ENCODE measurements at places on chromosomes 5 and 9.

DNA sequence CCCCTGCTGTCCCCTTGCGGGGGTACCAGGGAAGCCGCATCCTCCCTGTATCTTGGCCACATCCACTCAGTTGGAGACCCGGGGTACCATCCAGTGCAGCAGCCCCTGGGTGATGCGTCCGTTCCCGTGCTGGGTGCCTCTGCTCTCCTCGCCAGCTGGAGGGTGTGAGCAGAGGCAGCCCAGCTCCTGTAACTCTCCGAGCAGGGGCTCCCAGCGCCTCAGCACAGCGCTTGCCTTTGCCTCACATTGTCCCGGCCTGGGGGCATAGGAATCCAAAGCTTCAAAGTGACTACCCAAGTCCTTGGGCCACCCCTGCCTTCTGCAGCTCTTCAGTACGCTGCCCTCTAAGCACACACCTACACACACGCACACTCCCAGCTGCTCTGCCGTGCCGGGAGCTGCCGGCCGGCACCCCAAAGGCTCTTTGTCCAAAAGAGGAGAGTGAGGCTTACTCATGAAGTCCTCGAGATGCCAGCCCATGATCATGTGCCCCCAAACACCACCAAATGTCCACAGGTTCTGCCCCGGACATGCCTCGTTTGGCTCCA is 733 bp downstream of the ANGPTL2 start:
- DNase-seq = no peak

- no peak for DNase-seq
These were observed 98.5 kb upstream of the SMARCA2 start for GRCh38 chr9:1916655-1917054.

DNA sequence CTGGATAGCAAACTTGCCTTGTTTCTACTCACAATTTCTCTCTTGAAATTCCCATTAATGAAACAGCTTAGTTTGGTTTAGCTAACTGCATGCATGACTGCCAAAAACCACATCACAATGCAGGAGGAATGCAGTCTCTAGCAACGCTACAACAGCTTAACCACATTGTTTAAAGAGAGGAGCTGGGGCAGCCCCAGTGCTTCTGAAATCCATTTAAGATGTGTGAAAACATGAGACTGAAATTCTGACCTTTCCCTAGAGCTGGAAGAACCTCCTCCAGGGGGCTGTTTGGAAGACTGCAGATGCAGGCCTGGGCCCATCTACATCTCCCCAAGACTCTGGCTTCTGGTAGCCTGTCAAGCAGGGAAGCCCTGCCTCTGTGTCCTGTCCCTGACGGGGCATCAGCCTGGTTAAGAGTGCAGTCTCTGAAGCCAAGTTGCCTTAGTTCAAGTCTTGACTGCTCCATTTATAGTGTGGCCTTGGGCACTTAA is 157.1 kb downstream of the ZNF462 start:
- DNase-seq = no peak

GRCh38 chr9:105242557-105242956 is 1.9 kb upstream of the SLC44A1 start:
- DNase-seq = no peak

GRCh38 chr5:23820765-23821471 is 313.5 kb downstream of the PRDM9 start:
- DNase-seq = no peak

GRCh38 chr5:175778951-175779503 is 92.4 kb upstream of the CPLX2 start:
- DNase-seq = peak; percentile 89

- DNase-seq = no peak
These were observed 84.8 kb downstream of the GTF3C4 start for GRCh38 chr9:132755096-132755495.

DNA sequence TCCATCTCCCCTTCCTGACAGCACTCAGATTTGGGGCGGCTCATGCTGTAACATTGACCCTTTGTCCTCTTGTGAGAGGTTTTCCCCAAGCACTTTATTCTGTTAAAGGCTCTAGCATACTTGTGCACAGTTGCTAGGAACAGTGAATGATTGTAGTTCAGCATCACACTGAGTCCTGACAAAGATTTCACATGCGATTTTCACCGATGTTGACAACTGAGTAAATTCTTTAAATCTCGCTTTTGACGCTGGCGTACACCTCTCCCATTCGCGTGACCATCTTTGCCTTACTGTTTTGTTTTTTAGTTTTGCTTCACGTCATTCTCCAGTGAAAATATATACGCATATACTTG is 780 bp downstream of the CDC37L1 start:
- DNase-seq = no peak

GRCh38 chr9:2262386-2263071 is 247.4 kb downstream of the SMARCA2 start:
- no peak for DNase-seq

GRCh38 chr9:116450378-116451139 is 236.5 kb upstream of the TRIM32 start:
- no peak for DNase-seq

DNA sequence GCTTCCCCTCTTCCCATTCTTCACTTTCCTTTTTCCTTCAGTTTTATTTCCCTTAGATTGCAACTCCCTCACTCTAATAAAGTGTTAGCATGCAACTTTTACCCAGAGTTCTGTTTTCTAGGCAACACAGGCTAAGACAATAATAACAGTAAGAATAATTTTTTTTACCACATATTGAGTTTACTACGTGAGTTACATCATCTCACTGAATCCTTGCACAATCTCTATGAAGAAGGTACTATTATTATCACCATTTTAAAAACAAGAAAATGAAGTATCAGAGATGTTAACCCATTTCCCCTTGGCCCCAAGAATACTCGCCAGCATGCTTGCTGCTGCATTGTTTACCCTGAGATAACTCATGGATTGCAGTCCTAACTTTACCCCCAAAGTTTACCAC is 53.7 kb upstream of the SMIM32 start:
- DNase-seq = no peak

DNA sequence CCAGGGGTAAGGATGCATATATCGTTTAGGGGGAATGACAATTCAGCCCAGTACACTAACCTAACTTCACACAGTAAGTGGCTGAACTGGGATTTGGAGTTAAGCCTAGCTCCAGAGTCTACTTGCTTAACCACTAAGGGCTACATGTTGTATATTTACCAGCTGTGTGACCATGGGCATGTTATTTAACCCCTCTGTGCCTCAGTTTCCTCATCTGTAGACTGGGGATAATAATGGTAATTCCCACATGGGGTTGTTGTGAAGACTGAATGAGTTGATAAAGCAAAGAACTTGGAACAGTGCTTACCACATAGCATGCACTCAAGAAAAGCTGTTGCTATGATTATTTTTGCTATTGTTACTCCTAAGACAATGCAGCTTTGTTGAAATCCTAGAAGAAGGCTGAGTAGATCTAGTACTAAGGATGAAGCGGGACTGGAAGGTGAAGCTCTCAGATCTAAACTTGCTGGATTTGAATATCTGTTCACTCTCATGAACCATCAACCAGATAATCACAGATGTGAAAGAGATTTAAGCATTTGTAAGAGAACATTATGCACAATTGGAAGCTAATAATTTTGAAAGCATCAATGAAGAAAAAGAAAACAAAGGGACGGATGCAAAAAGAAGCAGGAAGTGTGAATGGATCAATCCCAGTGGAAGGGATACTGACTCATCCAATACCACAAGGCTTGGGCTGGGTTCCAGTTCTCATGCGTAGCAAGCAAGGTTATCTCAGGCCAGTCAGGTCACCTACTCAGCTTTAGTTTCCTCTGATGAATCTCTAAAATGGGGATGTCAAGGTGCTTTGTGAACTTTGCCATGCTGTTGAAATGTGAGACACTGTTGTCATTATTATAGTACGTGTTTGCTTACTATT is 78.5 kb upstream of the TBC1D2 start:
- no peak for DNase-seq

DNA sequence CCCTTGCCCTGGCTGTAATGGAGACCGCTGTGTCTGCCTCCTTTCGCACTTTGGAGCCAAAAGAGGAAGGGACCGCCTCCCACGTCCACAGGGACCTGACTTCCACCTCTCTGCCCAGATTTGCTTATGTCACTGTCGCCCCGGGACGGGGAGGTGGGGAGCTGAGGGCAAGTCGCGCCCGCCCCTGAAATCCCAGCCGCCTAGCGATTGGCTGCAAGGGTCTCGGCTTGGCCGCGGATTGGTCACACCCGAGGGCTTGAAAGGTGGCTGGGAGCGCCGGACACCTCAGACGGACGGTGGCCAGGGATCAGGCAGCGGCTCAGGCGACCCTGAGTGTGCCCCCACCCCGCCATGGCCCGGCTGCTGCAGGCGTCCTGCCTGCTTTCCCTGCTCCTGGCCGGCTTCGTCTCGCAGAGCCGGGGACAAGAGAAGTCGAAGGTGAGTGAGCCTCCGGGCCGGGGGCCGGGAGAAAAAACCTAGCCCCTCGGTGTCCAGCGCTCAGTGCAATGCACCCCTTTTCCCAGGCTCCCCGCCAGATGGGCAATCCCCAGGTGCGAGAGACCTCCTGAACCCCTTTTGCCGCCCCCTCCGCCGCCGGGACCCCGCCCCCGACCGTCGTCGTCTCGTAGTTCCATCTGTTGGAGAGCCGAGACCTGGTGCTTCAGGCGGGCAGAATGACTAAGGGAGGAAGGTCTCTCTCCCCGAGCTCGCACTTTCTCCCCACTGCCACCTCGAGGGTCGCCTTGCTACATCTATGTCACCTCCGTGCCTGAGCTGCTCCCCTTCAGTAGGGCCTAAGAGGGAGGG is at the start of gene GPX3:
GPX3 (plus strand) TSS at position 288 of the 807 bp plus-strand sequence; CDS start at position 352, 64 bp downstream.
- no peak for DNase-seq

DNA sequence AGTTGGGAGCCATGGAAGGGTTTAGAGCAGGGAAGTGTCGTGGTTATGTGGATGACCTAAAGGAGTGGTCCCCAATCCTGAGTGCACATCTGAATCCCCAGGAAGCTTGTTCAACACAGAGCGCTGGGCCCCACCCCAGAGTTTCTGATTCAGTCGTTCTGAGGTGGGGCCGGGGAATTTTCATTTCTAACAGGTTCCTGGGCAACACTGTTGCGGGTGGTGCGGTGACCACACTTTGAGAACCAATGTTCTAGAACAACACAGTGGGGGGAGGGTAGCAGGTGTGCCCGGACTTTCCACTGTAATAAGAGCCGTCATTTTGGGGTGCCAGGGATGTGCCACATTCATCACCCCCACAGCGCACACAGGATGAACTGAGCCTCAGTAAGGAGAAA is 39.3 kb downstream of the DUSP1 start:
- DNase-seq = no peak

DNA sequence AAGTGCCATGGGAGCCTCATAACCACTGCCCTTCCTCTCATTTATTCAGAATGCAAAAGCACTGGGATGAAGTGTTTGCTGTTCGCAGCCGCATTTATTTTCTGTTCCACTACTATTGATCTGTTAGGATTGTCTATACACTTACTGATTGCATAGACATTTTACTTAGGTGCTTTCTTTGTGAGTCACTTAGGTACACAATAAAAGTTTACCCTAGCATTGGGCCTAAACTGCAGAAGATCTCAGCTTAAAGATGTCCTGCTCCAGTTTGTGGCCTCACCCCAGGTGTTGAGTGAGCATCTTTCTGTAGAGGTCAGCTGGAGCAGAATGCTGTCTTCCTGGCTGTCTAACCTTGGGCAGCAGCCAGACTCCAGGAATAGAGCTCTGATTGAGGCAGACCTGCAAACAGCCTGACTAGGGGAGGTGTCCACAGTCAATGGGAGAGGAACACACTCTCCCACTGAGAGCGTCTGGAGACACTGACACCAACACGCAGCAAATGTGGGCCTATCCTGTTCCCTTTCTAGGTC is 54.0 kb downstream of the GPR21 start:
- no peak for DNase-seq

DNA sequence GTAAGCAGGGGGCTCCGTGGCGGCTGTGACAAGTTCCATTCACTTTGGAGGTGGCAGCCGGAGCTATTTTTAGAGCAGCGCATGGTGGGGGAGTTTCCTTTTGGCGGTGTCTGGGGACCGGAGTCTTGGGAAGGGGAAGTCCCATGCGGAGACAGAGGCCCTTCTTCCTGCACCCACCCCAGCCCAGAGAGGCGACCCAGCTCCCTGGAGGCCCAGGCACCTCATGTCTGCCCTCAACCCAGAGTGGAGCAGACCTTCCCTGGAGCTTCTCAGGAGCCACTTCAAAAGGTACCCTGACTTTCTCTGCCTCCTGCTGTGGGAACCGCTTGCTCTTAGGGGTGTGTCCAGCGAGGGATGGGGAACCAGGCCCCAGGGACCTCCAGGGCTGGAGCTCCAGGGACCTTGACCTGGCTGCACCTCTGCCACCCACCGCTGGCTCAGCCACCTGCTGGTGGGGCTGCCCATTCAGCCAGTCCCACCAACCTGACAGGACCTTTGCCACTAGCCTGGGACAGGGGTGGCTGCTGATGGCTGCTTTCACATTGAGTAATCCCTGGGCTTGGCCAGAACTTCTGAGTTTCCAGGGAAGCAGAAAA is 34.1 kb downstream of the NEK6 start:
- DNase-seq = no peak

DNA sequence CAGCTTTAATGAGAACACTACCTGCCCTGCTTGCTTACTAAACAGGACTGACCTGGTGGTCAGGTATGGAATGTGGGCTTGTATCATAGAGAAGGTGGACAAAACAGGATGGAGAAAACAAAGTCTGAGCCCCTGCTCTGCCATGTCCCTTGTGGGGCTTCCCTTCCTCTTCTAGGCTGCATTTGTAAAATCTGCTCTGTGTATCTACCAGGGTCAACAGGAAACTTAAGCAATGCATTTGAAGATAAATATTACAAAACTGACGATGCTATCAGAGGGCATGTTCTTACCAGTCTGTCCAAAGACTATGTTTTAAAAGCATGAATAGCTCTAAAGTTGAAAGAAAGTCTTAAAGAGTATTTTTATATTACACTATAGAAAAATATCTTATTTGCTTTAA is 228.7 kb downstream of the DCP2 start:
- no peak for DNase-seq

DNA sequence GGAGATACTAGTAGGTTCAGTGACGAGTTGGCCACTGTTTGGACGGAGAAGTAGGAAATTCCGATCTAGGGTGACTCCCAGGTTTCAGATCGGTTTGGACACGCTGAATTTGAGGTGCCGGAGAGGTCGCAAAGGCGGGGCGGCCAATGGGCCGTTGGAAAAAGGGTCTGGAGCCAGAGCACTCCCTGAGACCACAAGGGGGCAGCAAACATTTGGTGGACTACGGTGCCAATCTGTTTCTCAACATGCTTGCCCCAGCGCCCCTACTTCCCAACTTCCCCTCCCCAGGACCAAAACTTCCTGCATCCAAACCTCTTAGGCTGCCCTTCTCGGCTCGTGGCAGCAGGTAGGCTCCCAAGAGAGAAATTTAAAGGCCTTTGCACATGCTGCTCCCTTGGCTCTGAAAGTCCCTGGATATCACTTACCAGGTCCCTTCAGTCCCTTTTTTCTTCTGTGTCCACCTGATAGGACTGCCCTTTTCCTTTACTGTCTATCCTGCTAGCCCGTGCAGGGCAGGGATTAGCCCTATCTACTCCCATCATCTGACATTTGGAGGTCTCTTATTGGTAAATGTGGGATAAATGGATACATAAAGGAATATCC is 992 bp upstream of the RPP25L start:
- DNase-seq = peak; percentile 90

GRCh38 chr9:89928106-89928505 is 323.3 kb downstream of the GADD45G start:
- DNase-seq = no peak

GRCh38 chr5:119318256-119318894 is 37.4 kb upstream of the TNFAIP8 start:
- no peak for DNase-seq

- DNase-seq = no peak
These were observed 770.2 kb upstream of the DMAC1 start for GRCh38 chr9:8569823-8570222.

Data from NCI-H1092 (cell line).